ENCODE measurements at places on chromosomes 7 and 10.

- no peak for DNase-seq
Observed at GRCh38 chr10:17216901-17217395, 11.1 kb upstream of the VIM start.

DNA sequence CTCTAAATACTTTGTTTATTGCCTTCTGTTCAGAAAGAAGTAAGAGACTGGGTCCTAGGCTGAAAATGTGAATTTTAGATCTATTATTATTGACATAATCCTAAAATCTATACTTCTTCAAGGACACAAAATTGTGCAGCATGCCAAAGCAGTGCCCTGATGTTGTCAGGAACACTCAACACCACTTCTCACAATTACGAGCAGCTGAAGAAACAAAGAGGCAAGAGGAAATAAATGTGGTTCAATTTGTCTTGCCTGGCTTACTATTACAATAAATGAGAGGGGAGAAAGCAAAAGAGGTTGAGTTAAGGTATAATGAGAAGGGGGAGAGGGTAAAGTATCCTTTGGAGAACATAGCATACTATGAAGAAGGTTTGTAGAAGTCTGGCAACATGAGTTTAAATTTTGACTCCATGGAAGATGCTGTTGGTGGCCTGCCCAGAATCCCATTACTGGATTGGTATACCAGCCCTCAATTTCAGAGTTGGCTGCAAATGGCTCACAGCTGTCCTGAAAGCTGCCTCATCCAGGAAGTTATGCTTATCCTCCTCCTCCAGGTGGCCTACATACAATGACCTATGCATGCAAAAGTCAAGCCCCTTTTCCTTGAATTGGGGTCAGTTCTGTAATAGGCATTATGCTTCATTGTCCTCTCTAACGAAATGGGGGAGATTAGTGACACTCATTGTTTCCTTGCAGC lies 274.6 kb upstream of the SMIM30 start:
- no peak for DNase-seq

- DNase-seq: no peak
Observed at GRCh38 chr10:79438021-79438698, 7.3 kb downstream of the ZCCHC24 start.

DNA sequence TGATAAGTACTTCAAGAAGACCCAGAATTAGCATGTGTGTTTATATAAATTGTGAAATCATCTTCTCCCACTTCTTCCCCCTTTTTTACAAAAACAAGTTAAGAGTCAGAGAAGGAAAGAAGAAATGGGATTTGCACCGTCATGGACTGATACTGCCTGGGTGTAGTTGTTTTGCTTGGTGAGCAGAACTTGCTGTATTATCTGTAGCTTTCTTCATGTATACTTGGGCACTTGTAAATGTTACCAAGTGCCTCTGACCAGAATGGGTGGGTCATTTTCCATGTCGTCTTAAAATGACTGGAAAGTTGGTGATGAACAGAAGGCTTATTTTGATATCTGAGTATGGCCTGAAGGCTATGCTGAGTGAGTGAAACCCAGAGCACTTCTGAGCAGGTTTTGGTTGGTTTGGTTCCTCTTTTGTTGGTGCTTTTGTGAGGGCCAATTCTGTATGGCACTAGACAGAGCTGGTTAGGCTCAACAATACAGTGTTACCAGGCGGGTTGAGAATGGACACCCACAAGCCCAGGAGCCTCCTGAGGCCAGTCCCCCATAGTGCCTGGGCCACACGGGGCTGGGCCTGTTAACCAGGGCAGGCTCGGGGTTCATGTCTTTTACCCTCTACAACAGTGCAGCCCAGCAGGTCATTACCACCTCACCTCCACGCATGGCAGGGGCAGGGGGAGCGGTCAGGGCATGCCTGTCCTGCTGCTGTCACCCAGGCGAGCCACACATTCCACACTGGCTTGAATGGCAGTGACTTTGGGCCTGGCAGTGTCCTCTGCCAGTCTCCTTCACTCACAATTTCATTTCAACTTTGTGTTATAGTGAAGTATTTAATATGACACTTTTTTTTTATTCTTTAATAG lies 115.1 kb downstream of the CCNY start:
- no peak for DNase-seq

DNA sequence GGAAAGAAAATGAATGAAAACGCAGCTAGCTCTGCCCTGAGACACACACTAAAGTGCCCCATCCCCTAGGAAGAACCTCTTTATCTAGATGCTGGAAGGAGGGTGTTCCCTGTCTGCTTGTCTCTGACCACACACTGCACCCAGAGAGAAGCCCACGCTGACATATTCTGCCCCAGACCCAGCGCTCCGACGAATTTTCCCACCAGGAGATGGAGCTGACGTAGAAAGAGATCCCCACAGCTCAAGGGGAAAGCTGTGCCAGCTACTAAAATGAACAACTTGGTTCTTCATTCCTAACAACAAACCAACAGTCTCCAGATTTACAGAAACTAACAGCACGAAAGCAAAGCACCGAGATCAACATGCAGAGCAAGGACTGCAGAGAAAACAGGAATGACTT lies 73.3 kb downstream of the KIAA1549 start:
- DNase-seq: no peak

GRCh38 chr10:18211862-18212261 lies 71.6 kb downstream of the CACNB2 start:
- no peak for DNase-seq

DNA sequence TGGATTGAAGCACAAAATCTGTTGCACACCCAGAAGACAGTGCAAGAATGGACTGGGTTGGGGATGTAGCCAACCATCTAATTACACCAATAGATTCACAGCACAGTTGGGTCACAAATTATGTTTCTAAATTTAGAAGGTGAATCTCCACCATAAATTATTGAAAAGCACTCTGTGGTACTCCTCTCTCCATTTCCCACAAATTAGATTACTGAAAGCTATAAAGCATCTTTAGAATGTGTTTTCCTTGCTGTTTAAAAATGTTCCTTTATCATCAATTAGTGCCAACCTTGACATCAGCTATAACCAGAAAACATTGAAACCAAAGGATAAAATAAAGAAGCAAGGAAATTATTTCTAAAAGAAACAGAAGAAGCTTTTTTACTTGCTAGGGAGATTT lies 39.9 kb upstream of the HDAC9 start:
- no peak for DNase-seq

DNA sequence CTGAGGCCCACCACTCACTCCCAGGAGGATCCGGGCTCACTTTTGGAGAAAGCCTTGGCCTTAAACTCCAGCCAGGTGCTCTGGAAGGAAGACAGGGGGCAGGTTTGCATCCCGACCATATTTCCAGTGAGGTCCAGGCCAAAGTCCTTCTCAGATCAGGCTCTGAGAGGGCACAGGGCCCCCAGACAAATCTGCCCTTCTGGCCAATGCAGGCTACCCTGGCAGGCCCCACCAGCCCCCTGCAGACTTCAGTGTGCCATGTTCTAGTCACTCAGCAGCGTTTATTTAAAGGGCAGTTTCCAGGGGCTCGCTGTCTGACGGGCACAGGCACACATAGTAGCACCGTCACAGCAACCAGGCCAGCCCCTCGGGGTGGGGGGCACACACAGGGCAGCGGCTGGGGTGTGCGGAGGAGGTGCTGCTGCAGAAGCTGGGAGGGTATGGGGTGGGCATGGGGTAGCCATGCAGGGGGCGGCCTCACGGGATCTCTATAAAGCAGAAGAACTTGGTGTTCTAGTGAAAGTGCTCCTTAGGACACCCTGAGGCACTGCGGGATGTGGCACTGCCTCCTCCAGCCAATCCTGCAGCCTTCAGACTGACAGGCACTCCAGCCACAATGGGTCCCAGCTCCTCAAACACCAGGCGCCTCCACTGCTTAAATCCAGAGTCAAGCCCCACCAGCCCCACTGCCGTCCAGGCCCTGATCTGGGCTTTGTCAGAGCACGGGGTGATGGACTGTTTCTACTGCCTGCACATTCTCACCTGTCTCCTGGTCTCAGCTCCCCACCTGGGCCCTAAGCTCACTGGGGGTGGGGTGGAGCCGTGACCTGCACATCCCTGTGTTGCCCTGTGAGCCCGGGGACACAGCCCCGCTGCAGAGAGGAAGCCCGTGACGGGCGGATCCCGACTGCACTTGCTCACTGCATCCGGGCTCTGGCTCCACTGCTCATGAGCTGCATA lies 9.6 kb upstream of the PYROXD2 start:
- no peak for DNase-seq

- DNase-seq: no peak
Observed at GRCh38 chr10:110163841-110164240, 43.6 kb upstream of the MXI1 start.

- DNase-seq: no peak
Observed at GRCh38 chr7:85010306-85010705, 176.6 kb downstream of the SEMA3D start.
